CD8-positive, alpha-beta memory T cell (primary cell): ENCODE measurements at places on chromosomes 1 and 21. TPM values are rescaled to one million over a fixed set of nuclear protein-coding genes. Genes with fewer than 3 reads are reported as not detected.
A peak's percentile ranks its signal among the peaks of the same experiment; 100 is the strongest.

GRCh38 chr1:180175291-180175690 is 20.6 kb downstream of the QSOX1 start:
- DNase-seq = no peak

DNA sequence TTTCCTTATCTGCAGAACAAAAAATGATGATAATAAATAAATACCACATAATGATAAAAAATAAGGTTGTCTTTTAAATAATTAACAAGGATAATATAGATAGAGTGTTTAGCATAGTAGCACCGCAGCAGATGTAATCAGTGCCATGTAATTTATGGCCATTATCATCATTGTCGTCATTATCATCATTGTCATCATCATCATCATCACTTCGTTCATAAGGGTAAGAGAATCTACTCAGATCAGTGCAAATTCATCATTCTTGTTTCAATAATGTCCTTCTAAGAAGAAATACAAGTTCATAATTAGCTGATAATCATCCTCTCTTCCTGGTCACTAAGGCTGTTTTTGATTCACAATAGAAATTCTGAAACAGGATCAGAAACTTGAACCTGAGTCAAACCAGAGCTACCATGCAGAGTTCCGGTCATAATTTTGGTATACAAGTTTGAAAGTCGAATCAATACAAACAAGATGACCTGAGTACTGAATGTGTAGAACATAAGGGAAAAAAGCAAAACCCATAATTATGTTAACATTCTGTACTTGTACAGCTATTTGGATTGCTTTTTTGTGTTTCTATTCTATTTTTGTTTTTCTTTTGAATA is 172.0 kb downstream of the LRRC40 start:
- DNase-seq = no peak

- DNase-seq = peak; percentile 34
These were observed 37.2 kb downstream of the LRRC8C start for GRCh38 chr1:89670163-89670562.

DNA sequence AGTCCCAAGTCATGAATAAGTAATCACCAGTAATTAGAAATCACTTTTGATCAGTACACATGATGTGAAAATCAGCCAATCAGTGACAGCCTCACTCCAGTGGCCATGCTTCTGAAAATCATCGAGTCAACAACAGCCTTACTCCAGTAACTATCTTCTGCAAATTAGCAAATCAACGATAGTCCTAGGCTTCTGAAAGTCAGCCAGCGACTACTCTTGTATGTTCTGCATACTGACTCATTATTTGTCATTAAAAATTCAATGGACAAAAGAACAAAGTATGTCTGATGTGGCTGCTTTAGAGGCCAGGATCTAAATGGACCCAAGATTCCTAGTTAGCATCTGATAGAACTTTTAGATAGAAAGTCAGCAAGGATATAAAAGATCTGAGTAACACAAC is 102.5 kb downstream of the GPR52 start:
- no peak for DNase-seq

DNA sequence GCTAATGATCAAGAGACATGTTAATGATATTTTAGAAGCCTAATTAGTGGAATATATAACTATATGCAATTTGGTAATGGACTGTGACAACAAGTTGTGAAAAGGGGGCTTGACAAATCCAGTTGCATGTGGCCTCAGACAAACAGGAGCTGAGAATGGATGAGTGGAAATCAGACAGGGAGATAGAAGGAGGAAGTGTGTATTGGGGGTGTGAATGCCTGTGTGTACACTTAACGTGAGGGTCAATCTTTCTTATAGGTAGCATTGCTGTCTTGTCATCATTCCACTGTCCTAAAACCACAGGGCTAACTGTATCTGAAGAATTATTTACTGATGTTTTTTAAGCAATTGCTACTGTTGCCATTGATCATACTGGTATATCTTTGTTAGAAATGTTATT is 64.8 kb downstream of the PBX1 start:
- no peak for DNase-seq

AMPD1 gene
- not detected for total RNA-seq

- DNase-seq = no peak
These were observed 53.1 kb downstream of the NBPF6 start for GRCh38 chr1:108503062-108503733.

DNA sequence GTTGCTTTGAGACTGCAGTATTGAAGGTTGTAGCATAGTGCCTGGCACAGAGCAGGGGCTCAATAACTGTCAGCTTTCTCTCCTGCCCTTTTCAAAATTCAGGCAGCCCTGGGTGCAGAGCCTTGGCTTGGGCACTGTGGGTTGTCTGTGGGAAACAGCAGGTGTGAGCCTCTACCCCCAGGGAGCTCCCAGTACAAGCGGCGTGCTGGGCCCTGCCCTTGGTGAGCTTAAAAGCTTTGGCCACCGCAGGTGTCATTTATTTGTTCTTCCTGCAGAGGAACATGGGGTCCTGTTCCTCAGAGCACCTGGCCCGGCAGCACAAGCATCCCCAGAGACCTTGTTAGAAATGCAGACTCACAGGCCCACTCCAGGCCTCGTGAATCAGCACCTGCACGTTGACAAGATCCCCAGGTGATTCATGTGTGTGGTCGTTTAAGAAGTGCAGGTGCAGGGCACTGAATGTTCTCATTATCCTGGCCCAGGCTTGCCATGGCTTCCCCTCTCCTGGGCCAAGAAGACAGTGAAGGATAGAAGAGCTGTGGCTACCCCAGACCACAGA is 29.9 kb upstream of the IGSF21 start:
- DNase-seq = no peak

DNA sequence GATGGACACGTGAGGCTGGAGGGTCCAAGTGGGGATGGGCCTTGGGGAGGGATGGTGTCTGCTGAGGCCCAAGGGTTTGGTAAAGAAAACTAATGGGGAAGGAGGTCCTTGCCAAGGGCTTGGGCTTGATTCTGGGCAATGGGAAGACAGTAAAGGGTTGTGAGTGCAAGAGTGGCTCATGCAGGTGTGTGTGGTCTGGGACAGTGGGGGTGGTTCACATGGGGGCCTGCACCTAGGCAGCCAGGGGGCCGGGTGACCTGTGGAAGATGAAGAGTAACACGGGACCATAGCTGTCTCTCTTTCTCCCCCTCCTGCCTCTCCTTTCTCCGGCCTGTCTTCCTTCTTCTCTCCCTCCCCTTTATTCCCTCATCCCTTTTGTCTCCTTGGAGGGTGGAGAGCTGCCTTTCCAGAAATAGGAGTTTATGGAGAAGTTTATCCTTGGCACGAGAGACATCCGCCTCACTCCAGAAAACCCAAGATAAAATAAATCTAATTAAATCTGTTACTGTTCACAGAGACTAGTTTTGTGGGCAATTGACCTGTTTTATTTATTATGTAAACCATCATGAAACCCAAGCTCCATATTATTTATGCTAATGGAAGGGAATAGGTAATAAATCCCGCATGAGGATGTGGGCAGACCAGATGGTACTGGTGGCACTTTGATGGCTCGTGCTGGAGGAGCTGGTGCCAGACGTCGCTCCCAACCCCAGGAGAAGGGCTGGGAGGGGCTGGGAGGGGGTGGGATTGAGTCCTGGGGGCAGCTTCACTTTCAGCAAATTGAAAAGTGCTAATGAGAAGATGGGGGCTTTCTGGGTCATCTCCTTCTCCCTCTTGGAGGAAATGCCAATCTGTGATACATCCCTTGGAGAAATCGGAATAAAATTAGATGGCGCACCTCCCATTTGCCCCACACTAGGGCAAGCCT is 272.9 kb upstream of the CSF3R start:
- no peak for DNase-seq

NUDT4B gene
- total RNA-seq = 0.69 TPM

GRCh38 chr1:186435336-186435735 is 25.6 kb downstream of the PDC start:
- DNase-seq = no peak

- no peak for DNase-seq
These were observed 54.1 kb upstream of the BCAR3 start for GRCh38 chr1:93735722-93736121.

ANGEL2 gene
- total RNA-seq = 41.2 TPM

DNA sequence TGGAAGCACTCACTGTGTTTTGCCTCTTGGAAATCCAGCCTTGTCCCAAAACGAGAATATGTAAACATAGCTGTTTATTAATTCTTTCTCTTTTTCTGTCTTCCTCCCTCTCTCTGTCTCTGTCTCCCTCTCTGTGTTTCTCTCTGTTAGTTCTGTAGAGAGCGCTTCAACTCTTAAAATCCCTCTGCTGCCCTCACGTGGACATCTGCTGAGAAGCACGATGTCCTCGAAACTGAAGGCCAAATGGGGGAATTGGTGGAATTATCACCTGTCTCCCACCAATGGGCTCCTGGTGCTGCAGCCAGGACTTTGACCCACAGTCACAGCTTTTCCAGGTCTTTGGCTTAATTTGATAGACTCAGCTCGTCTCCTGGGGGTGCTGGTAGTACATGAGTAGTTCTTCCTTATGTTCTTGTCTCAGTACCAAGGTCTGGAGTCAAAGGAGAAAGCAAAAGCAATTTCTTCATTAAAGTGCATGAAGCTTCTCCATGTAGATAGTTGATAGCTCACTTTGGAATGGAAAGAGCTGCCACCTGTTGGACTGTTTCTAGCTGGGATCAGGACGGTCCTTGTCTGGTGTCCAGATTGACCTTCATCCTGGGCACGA is 5.5 kb upstream of the GBP6 start:
- peak; percentile 69 for DNase-seq

GUCA2B gene
- not detected for total RNA-seq

MPL gene
- total RNA-seq = not detected
